ENCODE measurements at places on chromosomes 3 and 15. TPM values are rescaled to one million over a fixed set of nuclear protein-coding genes. Genes with fewer than 3 reads are reported as not detected.

The C3orf22 gene
- not detected for total RNA-seq

The CADPS gene
- not detected for total RNA-seq

The PTPRG gene
- total RNA-seq = not detected

The ITGA11 gene
- total RNA-seq = not detected

The SYNPR gene
- total RNA-seq = not detected

The FANCD2OS gene
- total RNA-seq = not detected

The ZNF609 gene
- total RNA-seq = 34.1 TPM
